ENCODE measurements at places on chromosomes 3 and 15. TPM values are rescaled to one million over a fixed set of nuclear protein-coding genes. Genes with fewer than 3 reads are reported as not detected.

The NUDT16 gene
- total RNA-seq: 39.4 TPM

The CELF6 gene
- 0.74 TPM for total RNA-seq

DNA sequence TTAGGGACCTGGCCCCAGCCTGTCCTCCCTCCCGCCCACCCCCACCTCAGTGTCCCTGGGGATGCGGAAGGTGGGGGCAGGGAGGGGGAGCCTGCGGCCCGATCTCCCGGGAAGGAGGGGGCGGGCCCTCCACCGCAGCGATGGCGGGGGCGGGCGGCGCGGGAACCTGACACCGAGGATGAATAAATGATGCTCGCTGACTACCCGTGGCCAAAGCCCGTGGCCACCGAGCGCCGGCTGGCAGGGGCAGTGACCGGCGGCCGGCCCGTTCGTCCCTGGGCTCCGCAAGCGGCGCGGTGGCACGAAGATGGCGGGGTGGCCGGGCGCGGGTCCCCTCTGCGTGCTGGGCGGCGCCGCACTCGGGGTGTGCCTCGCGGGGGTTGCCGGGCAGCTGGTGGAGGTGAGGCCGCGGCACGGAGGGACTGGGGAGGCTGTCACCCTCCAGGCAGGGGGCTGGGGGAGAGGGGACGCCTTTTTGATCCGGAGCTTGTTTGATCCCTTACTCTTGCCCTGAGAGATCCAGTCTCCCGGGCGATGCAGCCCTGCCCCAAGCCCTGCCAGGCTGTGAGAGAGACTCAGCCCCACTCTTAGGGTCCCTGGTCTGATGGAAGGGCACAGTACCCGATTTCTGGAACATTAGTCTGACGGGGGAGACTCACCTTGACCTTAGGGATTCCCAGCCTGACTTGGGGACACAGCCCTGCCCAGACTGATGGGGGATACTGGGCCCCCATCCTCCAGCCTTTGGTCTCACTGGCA lies at the start of gene TMIE:
Gene TMIE (plus strand): TSS at position 212 of the 759 bp plus-strand sequence. CDS start 96 bp downstream, at position 308.
- peak within 1 kb of the TSS; percentile 12 for H3K4me3 ChIP-seq
- no peaks in the 10 kb centered on the region for H3K4me1 ChIP-seq
- no peak for DNase-seq
- no peaks in the 10 kb centered on the region for H3K36me3 ChIP-seq
- no peak within 1 kb of the TSS for H3K27ac ChIP-seq
- peaks cover 18% of the 10 kb centered on the region for H3K27me3 ChIP-seq

DNA sequence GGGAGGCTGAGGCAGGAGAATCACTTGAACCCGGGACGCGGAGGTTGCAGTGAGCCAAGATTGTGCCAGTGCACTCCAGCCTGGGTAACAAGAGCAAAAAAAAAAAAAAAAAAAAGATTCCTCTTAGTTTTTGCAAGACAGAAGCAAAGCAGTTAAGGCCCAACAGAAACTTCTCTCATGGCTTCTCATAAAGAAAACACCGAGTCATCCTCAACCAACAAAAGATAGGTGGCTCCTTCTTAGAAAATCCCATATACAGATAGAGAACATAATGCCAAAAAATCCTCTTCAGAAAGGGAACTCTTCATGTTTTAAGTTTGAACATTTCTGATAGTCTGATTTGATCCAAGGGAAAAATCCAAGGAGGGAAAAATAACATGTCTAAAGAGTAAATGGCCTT lies 12.5 kb upstream of the SKIL start:
- no peaks in the 10 kb centered on the region for H3K36me3 ChIP-seq
- DNase-seq: no peak
- no peaks in the 10 kb centered on the region for H3K27me3 ChIP-seq
- H3K4me3 ChIP-seq: no peak overlapping the region

GRCh38 chr15:98794748-98795147 lies 146.4 kb downstream of the IGF1R start:
- H3K27me3 ChIP-seq: no peaks in the 10 kb centered on the region
- peak; percentile 29 for DNase-seq
- no peaks in the 10 kb centered on the region for H3K36me3 ChIP-seq
- H3K4me3 ChIP-seq: no peak overlapping the region
- no peak overlapping the region for H3K27ac ChIP-seq

DNA sequence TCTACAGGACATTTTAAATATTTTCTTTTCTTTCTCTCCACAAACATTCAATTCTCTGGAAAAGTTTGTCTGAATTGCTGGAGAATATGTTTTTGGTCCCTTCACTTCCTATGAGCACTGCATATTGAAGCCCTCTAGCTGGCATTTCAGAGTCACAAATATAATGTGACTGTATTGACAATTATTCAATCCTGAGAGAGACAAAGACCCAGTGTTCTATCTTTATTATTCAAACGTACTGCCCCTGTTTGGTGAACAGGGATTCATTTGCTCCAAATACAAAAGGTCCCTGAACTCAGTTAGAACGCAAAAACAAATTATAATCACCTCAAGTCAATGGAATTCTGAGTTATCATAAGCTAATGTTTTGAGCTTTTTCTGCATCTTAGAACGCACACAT lies 173.1 kb upstream of the CDIN1 start:
- no peaks in the 10 kb centered on the region for H3K36me3 ChIP-seq
- H3K27me3 ChIP-seq: no peaks in the 10 kb centered on the region
- no peak overlapping the region for H3K27ac ChIP-seq
- H3K4me3 ChIP-seq: no peak overlapping the region
- H3K4me1 ChIP-seq: no peaks in the 10 kb centered on the region

GRCh38 chr3:45861043-45861719 lies 19.3 kb upstream of the LZTFL1 start:
- H3K27ac ChIP-seq: no peak overlapping the region
- no peaks in the 10 kb centered on the region for H3K4me1 ChIP-seq
- no peaks in the 10 kb centered on the region for H3K36me3 ChIP-seq
- DNase-seq: no peak

DNA sequence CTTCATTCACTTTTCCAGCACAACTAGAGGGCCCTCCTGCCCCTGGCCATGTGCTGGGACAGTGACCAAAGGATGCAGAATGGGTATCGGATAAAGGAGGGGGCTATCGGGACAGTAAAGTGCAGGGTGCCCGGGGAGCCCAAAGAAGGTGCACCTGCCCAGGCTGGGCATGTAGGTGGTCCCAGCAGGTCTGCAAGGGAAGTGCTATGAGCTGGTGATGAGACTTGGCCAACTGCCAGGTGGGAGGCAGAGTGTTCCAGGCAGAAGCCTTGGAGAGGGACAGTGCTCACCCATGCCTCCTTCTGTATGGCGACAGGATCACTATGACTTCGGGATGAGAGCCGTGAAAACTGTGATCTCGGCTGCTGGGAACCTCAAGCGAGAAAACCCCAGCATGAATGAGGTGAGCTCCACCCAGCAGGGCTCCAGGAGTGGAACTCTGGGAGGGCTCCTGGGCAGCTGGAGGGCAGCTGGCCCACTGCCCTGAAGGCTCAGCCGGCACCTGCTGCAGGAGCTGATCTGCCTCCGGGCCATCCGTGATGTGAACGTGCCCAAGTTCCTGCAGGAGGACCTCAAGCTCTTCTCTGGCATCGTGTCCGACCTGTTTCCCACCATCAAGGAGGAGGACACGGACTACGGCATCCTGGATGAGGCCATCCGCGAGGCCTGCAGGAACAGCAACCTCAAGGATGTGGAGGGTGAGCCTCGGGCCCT lies 48.4 kb downstream of the DNAH1 start:
- no peaks in the 10 kb centered on the region for H3K4me1 ChIP-seq
- no peak overlapping the region for H3K4me3 ChIP-seq
- no peak for DNase-seq
- H3K27me3 ChIP-seq: no peaks in the 10 kb centered on the region
